Urinary bladder (tissue), 4 donors: ENCODE measurements at places on chromosomes 1 and 21. TPM values are rescaled to one million over a fixed set of nuclear protein-coding genes. Genes with fewer than 3 reads are reported as not detected.

Gene TOMM40L
- polyA plus RNA-seq: 14.3 TPM

Gene ATP1A4
- 6.2 TPM for polyA plus RNA-seq

Gene RUNX3
- 2.5 TPM for polyA plus RNA-seq

Gene SLAMF8
- 6.1 TPM for polyA plus RNA-seq

Gene MACF1
- 93.0 TPM for polyA plus RNA-seq

Gene RWDD3
- polyA plus RNA-seq: 19.0 TPM

Gene TEDDM1
- not detected for polyA plus RNA-seq

Gene KCNK1
- 8.8 TPM for polyA plus RNA-seq

Gene SYTL1
- 31.0 TPM for polyA plus RNA-seq

Gene MT1HL1
- not detected for polyA plus RNA-seq

Gene GBP4
- polyA plus RNA-seq: 10.1 TPM

Gene PLA2G2C
- not detected for polyA plus RNA-seq

Gene MMP23B
- 35.7 TPM for polyA plus RNA-seq

Gene EPHA2
- 16.2 TPM for polyA plus RNA-seq

Gene OR2L3
- polyA plus RNA-seq: not detected

Gene PLXNA2
- 20.0 TPM for polyA plus RNA-seq

Gene CASQ1
- polyA plus RNA-seq: 4.5 TPM

Gene ITGB2
- polyA plus RNA-seq: 39.9 TPM

Gene AMY2A
- polyA plus RNA-seq: not detected

Gene KIF17
- polyA plus RNA-seq: 3.2 TPM

Gene KLHDC7A
- 0.98 TPM for polyA plus RNA-seq

Gene GBP5
- polyA plus RNA-seq: 1.5 TPM

Gene LHX8
- polyA plus RNA-seq: 0.46 TPM

Gene C1orf141
- not detected for polyA plus RNA-seq

Gene CYB5RL
- 3.8 TPM for polyA plus RNA-seq

Gene TDRD10
- polyA plus RNA-seq: 4.1 TPM

Gene VASH2
- 1.9 TPM for polyA plus RNA-seq

Gene SLC19A2
- polyA plus RNA-seq: 23.6 TPM

Gene NCAM2
- 2.8 TPM for polyA plus RNA-seq

Gene CYP4Z1
- 0.25 TPM for polyA plus RNA-seq

Gene CCDC24
- 7.2 TPM for polyA plus RNA-seq

Gene CD1D
- 2.7 TPM for polyA plus RNA-seq

Gene ERG
- 13.5 TPM for polyA plus RNA-seq

Gene SH3GLB1
- 35.1 TPM for polyA plus RNA-seq

Gene COL24A1
- 5.2 TPM for polyA plus RNA-seq

Gene TMEM183A
- 50.4 TPM for polyA plus RNA-seq

Gene PGBD5
- 0.52 TPM for polyA plus RNA-seq

Gene RO60
- polyA plus RNA-seq: 14.7 TPM

Gene KCNA3
- polyA plus RNA-seq: 0.37 TPM

Gene FCRL5
- polyA plus RNA-seq: 0.14 TPM

Gene NOS1AP
- 0.92 TPM for polyA plus RNA-seq

Gene C1QB
- 351 TPM for polyA plus RNA-seq

Gene GPR137B
- polyA plus RNA-seq: 20.1 TPM

Gene RIPPLY3
- 0.48 TPM for polyA plus RNA-seq

Gene ACTL8
- polyA plus RNA-seq: not detected

Gene NBPF4
- not detected for polyA plus RNA-seq

Gene NBPF10
- polyA plus RNA-seq: 0.71 TPM

Gene EPHX1
- polyA plus RNA-seq: 156 TPM

Gene MAP3K7CL
- polyA plus RNA-seq: 4.4 TPM

Gene OVAAL
- not detected for polyA plus RNA-seq

Gene C1orf35
- polyA plus RNA-seq: 25.7 TPM

Gene DMRTA2
- not detected for polyA plus RNA-seq

Gene F5
- 1.1 TPM for polyA plus RNA-seq

Gene MAP3K21
- polyA plus RNA-seq: 0.44 TPM
